IMR-90 (cell line): ENCODE measurements at places on chromosomes 5 and 9. TPM values are rescaled to one million over a fixed set of nuclear protein-coding genes. Genes with fewer than 3 reads are reported as not detected.

- DNase-seq: peak; percentile 88
These were observed 52.2 kb upstream of the TUT7 start for GRCh38 chr9:86406366-86406765.

DNA sequence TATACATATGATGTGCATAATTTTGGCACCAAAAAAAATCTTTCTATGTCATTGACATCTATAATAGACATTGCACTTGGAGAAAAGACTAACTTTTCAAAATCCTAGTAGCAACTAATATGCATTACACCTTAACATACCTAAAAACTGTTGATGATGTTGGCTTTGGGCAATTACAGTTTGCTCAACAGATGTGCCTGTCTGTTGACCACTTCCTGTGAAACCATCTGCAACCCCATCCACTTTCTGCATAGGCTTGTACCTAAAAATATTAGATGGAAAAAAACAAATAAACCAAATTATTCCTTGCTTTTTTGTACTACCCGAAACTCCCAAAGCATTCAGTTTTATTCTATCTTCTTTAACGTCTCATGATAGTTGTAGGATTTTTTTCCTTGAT, 248.6 kb downstream of the RFX3 start:
- DNase-seq: no peak

Gene TXNDC8
- not detected in 2 replicates for total RNA-seq

GRCh38 chr9:135492886-135493669, 7.4 kb upstream of the MRPS2 start:
- DNase-seq: no peak

GRCh38 chr9:137365056-137365455, 57.9 kb downstream of the EXD3 start:
- DNase-seq: no peak

DNA sequence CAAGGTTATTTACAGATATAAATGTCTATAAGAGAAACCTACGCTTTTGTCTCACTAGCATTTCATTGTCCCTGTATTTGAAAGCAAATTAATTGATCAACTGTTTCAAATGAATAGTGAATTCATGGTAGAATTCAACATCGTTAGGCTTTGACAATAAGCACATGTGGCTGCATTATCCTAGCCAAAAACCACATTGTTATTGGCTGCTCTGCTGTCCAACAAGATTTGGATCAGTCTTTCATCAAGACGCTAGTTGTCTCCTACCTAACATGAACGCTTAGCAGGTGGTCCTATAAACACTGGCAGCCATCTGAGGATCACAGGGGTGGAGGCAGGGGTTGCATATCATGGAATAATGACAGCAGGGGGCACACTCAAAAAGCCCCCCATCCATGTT, 455.0 kb downstream of the CTNND2 start:
- DNase-seq: no peak

- DNase-seq: no peak
These were observed 13.2 kb downstream of the GARNL3 start for GRCh38 chr9:127277770-127278169.

Gene INSYN2B
- total RNA-seq: 33.5 and 43.6 TPM in 2 replicates

Gene HMMR
- total RNA-seq: 24.6 and 30.3 TPM in 2 replicates

DNA sequence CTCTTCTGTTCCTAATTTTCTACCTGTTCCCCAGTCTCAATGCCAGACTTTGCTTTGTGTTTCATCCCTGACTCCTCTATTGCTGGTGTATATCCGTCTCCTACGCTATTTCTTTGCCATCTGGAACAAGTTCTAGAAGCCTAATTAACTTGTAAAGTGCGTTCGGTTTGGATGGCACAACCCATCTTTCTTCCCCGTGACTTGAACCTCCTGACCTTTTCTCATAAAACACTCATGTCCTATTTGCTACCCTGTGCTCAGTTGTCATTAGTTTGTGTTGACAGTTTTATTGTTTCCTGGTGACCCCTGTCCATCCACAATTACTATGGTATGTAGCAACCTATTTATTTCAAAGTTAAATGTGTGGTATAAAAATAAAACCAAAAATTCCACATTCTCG, 323.5 kb downstream of the TLE4 start:
- no peak for DNase-seq

DNA sequence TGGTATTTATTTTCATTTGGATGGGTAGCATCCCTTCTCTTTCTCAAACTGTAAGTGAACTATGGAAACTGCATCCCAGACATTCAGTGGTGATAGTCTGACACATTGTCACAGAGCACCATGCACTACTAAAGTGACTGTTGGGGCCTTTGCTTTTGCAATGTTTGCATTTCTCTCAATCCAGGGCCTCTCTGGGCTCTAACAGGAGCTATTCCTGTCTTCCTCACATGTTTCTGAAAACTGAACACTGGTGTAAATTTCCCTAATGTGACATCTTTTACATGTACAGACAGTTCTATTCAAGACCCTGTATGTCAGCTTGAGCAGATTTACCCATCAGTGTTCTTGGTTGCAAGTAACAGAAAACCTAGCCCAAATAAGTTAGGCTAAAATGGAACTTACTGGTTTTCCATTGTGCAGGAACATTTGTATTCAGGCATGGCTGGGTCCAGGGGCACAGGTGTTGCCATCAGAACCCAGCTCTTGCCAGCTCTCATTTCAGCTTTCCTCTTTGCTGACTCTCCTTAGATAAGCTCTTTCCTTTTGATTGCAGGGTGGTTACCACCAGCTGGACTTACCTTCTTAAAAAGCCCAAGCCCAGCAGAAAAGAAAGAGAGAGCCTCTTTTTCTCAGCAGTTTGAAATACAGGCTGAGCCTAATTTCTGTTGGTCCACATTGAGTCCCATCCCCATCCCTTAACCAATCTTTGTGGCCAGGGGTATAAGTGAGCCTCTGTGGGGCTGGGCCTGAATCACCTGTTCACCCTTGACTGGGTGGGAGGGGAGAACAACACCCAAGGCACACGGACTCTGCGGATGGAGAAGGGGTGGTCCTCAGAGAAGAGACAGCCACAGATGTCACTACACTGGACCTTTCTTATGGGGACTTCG, 234.3 kb downstream of the NR3C1 start:
- no peak for DNase-seq

- DNase-seq: no peak
These were observed 137.6 kb downstream of the UGCG start for GRCh38 chr9:112034216-112034611.

GRCh38 chr5:151125421-151125820, 32.2 kb downstream of the ANXA6 start:
- no peak for DNase-seq

GRCh38 chr9:125523681-125524080, 183.3 kb downstream of the MAPKAP1 start:
- DNase-seq: no peak

- no peak for DNase-seq
These were observed 762.8 kb downstream of the EFNA5 start for GRCh38 chr5:106907979-106908378.

DNA sequence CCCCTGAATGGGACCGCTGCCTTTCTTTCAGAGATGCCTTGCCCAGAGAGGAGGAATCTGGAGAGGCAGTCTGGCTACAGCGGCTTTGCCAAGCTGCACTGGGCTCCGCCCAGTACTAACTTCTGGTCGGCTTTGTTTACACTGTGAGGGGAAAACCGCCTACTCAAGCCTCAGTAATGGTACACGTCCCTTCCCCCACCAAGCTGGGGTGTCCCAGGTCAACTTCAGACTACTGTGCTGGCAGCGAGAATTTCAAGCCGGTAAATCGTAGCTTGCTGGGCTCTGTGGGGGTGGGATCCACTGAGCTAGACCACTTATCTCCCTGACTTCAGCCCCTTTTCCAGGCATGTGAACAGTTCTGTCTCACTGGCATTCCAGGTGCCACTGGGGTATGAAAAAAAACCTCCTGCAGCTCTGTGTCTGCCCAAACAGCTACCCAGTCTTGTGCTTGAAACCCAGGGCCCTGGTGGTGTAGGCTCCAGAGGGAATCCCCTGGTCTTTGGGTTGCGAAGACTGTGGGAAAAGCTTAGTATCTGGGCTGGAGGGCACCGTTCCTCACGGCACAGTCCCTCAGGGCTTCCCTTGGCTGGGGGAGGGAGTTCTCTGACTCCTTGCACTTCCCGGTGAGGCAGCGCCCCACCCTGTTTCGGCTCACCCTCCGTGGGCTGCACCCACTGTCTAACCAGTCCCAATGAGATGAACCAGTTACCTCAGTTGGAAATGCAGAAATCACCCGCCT, 171.2 kb downstream of the CWC27 start:
- peak; percentile 59 for DNase-seq

Gene SMIM33
- not detected in 2 replicates for total RNA-seq

- DNase-seq: no peak
These were observed 35.3 kb upstream of the ICE1 start for GRCh38 chr5:5387192-5387591.

DNA sequence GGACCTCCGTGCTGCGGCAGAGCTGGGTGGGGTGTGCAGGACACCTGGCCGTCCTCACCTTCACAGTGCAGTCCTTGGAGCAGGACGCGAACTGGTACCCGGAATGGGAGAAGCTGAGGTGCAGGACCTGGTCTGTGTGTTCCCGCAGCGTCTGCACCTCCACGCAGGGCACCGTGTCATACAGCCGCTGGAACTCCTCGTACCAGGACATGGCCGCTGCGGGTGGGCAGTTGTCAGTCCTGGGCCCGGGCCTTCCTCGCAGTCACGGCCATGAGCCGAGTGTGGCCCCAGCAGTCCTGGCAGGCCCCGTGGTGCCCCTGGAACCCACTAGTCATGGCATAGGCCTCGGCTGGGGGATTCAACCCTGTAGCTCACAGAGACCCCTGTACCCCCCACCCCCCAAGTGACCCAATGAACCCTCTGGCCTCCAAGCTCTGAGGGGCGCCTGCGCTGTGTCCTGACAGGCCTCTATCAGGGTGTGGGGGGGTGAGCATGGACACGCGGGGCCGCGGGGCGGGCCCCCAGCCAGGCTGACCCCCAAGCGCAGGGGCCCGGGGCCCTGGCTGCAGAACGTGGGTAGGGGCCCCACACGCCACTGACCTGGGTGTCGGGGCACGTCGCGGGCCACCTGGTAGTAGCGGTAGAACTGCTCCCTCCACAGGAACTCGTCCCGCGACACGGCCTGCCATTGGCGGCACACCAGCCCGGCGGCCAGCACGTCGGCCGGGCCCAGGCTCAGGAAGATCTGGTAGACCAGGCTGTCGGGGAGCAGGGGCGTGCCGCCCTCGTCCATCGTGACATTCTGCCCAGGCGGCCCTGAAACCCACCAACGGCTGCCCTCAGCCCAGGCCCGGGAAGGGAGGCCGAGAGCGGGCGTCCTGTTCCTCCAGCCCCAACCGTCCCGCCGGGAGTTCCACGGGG, 987 bp downstream of the FBXW5 start:
- no peak for DNase-seq

Gene OR13F1
- total RNA-seq: not detected in 2 replicates

Gene GABRA6
- total RNA-seq: not detected in 2 replicates

Gene CEL
- under 0.01 TPM in 2 replicates for total RNA-seq

- DNase-seq: no peak
These were observed 25.1 kb downstream of the COL15A1 start for GRCh38 chr9:98968601-98969337.
